ENCODE measurements at places on chromosomes 13 and 19. TPM values are rescaled to one million over a fixed set of nuclear protein-coding genes. Genes with fewer than 3 reads are reported as not detected.

GRCh38 chr13:51707461-51707860 is 96.5 kb downstream of the DHRS12 start:
- H3K36me3 ChIP-seq: no peaks in the 10 kb centered on the region
- H3K4me3 ChIP-seq: no peak overlapping the region
- H3K27ac ChIP-seq: no peak overlapping the region
- no peaks in the 10 kb centered on the region for H3K4me1 ChIP-seq
- no peak for DNase-seq
- no peaks in the 10 kb centered on the region for H3K27me3 ChIP-seq

DNA sequence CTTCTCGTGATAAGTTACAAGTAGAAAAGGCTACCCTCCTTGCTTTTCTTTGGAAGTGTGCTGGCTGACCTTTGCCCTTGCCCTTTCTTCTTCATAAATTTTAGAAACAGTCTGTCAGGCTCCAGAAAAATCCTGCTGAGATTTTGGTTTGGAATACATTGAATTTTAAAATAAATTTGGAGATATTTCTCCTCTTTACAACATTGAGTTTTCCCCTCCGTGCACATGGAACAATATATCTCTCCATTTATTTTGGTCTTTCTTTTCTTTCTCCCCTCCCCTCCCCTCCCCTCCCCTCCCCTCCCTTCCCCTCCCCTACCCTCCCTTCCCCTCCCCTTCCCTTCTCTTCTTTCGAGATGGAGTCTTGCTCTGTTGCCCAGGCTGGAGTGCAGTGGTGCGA is 8.6 kb downstream of the KLK4 start:
- no peaks in the 10 kb centered on the region for H3K36me3 ChIP-seq
- no peak for DNase-seq
- H3K4me3 ChIP-seq: no peak overlapping the region
- no peaks in the 10 kb centered on the region for H3K27me3 ChIP-seq
- no peak overlapping the region for H3K27ac ChIP-seq

GRCh38 chr19:41920882-41921576 is 7.2 kb downstream of the ERFL start:
- H3K4me1 ChIP-seq: no peaks in the 10 kb centered on the region
- no peaks in the 10 kb centered on the region for H3K36me3 ChIP-seq
- no peak overlapping the region for H3K27ac ChIP-seq
- peaks cover 3% of the 10 kb centered on the region for H3K27me3 ChIP-seq
- no peak overlapping the region for H3K4me3 ChIP-seq
- no peak for DNase-seq

GRCh38 chr13:80979035-80979641 is 638.2 kb upstream of the SPRY2 start:
- H3K4me3 ChIP-seq: no peak overlapping the region
- no peak overlapping the region for H3K27ac ChIP-seq
- DNase-seq: no peak
- H3K36me3 ChIP-seq: no peaks in the 10 kb centered on the region
- H3K27me3 ChIP-seq: no peaks in the 10 kb centered on the region
- H3K4me1 ChIP-seq: no peaks in the 10 kb centered on the region

DNA sequence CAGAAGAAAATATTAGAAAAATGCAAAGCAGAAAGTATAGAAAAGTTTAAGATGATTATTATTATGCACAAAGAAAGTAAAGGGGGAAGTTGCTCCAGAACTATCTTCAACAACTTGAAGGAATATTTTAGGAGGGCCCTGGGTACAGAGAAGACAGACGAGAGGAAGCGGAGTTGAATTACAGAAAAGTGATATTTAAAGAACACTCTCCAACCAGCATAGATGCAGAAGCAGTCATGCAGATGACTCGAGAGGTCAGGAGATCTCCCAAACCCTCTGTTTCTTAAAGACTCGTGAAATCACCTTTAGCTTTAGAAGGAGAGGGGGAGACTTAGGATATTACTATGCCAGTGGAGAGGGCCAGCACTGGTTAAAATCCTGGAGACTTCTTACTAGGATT is 8.5 kb upstream of the SHISA2 start:
- H3K36me3 ChIP-seq: no peaks in the 10 kb centered on the region
- no peak for DNase-seq
- no peak overlapping the region for H3K4me3 ChIP-seq
- no peak overlapping the region for H3K27ac ChIP-seq
- no peaks in the 10 kb centered on the region for H3K4me1 ChIP-seq

DNA sequence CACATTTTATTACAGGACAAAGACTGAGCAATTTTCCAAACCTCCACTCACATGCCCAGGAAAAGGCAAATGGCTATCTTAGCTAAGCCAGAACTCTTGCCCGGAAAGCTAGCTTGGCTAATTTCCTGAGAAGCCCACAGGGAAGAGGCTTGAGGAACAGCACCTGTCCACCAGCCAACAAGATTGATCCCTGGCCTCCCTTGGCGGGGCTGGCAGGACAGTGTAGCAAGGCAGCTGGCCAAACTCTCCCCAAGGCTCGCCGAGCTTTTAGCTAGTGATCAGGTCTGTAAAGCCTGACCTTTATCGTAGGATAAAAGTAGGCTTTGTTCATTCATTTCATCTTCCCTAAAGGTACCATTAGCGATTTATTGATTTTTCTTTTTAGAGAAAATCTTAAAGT is 101.4 kb downstream of the UQCRFS1 start:
- DNase-seq: no peak
- no peak overlapping the region for H3K27ac ChIP-seq
- H3K4me3 ChIP-seq: no peak overlapping the region
- H3K36me3 ChIP-seq: no peaks in the 10 kb centered on the region
- no peaks in the 10 kb centered on the region for H3K4me1 ChIP-seq

DNA sequence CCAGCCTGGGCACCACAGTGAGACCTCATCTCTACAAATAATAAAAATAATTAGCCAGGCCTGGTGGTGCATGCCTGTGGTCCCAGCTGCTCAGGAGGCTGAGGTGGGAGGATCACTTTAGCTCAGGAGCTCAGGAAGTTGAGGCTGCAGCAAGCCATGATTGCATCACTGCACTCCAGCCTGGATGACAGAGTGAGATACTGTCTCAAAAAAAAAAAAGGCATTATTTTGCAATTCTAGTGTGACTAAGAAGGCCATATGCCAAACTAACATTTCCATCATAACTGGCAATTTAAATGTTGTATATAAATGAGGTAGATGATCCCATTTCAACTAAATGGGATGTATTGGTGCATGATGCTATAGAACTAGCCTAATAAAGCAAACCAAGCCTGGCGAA is 632.8 kb upstream of the KLF12 start:
- no peak overlapping the region for H3K4me3 ChIP-seq
- no peaks in the 10 kb centered on the region for H3K27me3 ChIP-seq
- H3K4me1 ChIP-seq: no peaks in the 10 kb centered on the region
- no peaks in the 10 kb centered on the region for H3K36me3 ChIP-seq

DNA sequence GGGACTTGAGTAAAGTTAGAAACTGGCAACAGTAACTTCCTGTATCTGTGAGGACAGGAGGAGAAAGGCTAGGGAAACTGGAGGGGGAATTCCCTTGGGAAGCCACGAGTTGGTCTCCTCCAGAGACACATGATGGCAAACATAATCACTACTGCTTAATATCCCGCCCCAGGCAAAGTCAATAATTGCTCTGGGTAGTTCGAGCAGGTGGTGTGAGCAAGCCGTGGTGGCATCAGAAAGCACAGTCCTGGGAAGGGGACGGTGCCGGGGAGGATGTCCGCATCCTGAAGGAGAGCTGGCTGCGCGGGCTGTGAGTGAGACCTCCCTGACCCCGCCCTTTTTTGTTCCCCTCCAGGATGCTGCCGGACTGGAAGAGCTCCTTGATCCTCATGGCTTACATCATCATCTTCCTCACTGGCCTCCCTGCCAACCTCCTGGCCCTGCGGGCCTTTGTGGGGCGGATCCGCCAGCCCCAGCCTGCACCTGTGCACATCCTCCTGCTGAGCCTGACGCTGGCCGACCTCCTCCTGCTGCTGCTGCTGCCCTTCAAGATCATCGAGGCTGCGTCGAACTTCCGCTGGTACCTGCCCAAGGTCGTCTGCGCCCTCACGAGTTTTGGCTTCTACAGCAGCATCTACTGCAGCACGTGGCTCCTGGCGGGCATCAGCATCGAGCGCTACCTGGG is 1.4 kb downstream of the FFAR2 start:
- no peak overlapping the region for H3K4me3 ChIP-seq
- no peaks in the 10 kb centered on the region for H3K36me3 ChIP-seq
- DNase-seq: no peak

DNA sequence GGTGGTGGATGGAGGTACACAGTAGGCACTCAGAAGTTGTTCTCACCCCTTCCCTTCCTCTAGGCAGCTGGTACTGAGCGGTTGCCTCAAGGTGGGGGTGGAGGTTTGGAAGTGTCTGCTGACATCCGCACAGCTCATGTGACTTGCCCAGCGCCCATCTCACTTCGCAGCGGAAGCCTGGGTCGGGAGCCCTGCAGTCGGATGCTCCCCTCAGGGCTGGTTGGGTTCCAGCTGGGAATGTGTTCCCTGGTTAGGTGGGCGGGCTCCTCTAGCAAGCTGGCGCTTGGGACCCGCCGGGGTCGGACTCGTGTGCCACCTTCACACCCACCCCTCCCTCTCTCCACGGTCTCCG is 10.2 kb downstream of the PPP1R37 start:
- no peak overlapping the region for H3K4me3 ChIP-seq
- no peak overlapping the region for H3K27ac ChIP-seq
- peaks cover 22% of the 10 kb centered on the region for H3K4me1 ChIP-seq
- no peaks in the 10 kb centered on the region for H3K36me3 ChIP-seq
- DNase-seq: peak; percentile 47

ANGPTL8 gene
- total RNA-seq: not detected

All from ovary (tissue), 10 donors.